AML-193 (cell line): ENCODE measurements at places on chromosomes 12 and 14.

- DNase-seq, result no peak
Measured at GRCh38 chr12:42918443-42918842, 328.9 kb upstream of the PRICKLE1 start.

- DNase-seq, result no peak
Measured at GRCh38 chr14:68634332-68634731, 158.5 kb downstream of the ZFP36L1 start.

DNA sequence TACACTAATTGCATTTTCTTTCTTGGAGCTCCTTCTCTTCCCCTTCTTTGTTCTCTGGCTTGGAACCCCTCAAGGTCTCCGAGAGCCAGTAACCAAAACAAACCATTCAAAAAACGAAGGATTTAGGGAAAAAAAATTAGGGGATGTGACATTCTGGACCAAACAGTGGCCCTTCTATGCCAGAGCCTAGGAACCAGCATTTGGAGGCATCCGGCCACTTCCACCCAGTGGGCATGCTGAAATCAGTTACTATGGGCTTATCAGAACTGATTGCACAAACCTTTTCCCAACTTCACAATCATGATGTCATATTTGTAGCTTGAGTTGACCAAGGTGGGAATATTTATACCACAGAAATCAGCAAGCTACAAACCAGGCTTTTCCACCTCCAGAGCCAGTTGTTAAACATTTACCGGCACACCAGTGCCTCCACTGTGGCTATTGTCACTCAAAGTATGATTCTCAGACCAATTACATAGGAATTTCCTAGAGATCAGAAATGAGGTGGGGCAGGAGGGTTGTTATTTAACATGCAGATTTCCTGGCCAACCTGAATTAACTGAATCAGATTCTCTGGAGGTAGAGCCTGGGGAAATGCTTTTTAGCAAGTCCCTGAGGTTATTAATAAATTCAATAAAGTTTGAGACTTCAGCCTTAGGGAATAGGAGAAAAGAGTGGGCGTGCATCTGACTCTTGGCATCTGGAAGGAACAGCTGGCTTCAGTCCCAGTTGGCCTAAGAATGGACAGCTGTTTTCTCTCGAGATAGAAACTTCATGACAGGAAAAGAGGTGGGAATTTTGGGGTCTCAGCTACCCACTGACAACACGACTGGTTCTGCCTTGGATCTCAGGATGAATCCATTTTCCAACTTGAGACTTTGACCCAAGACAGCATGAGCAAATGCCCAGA lies 273.9 kb downstream of the ZFP36L1 start:
- no peak for DNase-seq

GRCh38 chr12:67436230-67436629 lies 167.1 kb downstream of the CAND1 start:
- no peak for DNase-seq

DNA sequence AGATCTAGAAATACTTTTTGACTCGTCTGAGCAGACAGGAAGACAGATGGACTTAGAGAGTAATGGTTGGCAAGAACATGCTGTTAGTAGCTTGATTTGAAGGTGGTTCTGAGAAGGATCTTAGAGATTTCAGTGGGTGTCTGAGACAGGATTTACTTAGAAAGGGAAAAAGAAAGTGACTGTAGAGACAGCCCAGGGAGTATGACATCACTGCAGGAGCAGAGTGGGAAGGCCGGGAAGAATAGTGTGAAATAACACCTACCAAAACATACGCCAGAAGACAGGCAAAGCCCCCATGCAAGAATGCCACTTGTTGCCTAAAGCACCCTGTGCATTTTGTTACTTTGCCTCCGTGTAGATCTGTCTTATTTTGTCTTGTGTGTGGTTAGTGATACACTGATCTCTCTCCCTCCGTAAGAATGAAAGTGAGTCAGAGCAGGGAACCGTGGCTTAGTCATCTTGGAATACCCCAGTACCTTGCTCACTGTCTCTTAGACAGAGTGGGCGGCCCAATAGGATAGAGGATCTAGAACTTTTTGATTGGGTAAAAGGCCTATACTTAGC lies 161.3 kb upstream of the IFNG-AS1 start:
- no peak for DNase-seq

- no peak for DNase-seq
Measured at GRCh38 chr12:93441081-93441616, 598 bp downstream of the UBE2N start.

DNA sequence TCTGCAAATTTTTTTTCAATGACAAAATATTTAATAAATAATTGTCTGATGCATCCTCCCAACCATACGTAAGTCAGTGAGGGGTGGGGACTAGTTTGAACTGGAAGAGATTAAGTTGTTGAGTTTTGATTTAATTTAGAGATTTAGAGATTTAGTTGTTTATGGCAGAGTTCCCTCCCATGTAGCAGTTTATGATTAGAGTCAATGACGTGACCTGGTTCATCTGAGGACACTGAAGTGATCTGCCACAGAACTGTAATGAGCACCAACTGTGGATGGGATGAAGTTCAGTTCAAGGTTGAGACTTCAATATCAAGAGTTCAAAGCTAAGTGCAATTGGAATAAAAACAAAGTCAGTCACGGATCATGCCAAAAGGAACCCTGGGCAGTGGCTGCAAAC lies 609.3 kb downstream of the NOVA1 start:
- DNase-seq, result no peak

GRCh38 chr12:49885663-49886461 lies 17.8 kb downstream of the FAIM2 start:
- no peak for DNase-seq

- no peak for DNase-seq
Measured at GRCh38 chr12:52539083-52539820, 13.7 kb downstream of the KRT71 start.
